Globus pallidus (tissue), 1 donor: ENCODE measurements at places on chromosomes 16 and 17.
A peak's percentile ranks its signal among the peaks of the same experiment; 100 is the strongest.

GRCh38 chr17:28078341-28079229, 36.1 kb downstream of the NLK start:
- no peak for DNase-seq

- no peak for DNase-seq
These were observed 13.8 kb downstream of the CTRL start for GRCh38 chr16:67917852-67918236.

GRCh38 chr16:81492965-81493754, 48.6 kb downstream of the CMIP start:
- DNase-seq: no peak

DNA sequence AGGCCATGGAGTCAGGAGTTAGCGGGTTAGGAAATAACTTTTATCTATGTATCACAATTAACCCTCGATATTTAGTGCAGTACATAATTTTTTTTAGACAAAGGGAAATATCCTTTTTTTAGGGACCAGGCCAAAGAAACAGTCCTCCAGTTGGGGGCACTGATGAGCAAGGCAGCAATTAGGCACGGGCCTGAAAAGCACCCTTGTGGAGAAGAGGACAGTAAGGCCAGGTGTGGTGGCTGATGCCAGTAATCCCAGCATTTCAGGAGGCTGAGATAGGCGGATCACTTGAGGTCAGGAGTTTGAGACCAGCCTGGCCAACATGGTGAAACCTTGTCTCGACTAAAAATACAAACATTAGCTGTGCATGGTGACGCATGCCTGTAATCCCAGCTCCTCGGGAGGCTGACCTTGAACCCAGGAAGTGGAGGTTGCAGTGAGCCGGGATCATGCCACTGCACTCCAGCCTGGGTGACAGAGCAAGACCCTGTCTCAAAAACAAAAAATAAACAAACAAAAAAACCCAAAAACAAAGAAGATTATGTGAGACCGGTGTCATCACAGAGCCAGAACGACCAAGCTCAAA, 158.3 kb upstream of the NOL11 start:
- DNase-seq: no peak

GRCh38 chr17:38703742-38704605, 1.1 kb upstream of the MLLT6 start:
- peak; percentile 28 for DNase-seq

DNA sequence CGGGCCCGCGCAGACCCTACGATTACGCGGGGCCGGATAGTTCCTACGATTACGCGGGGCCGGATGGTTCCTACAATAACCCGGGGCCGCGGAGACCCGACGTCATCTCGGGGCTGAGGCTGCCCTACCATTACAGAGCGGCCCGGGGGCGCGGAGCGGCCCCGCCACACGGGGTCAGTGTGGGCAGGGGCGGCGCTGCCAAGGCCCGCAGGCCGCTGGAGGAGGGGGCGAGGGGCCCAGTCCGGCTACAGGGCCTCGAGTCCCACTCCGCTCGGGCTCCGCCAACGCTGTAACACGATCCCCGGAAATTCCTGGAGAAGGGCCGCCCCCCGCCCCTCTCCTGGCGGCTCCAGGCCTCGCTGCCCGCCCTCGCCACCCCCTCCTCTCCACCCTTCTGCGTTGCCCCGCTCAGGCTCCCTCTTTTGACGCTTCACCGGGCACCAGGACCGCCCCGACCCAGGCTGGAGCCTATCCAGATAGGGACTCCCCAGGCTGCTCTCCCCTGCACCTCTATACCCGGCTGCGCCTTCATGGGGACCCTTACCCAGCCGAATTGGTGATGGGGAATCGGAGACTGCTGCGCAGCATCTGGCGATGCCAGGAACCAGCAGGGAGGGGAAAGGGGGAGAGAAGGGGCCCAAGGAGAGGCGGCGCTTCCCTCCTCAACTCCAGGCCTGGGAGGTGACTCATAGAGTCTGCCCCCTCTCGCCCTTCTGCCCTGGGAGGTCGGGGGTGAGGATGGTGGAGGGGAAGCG, at the start of gene RAB34:
RAB34 (minus strand) TSS at position 291 of the 755 bp plus-strand sequence. CDS start 602 bp downstream, outside the sequence.
- no peak for DNase-seq

DNA sequence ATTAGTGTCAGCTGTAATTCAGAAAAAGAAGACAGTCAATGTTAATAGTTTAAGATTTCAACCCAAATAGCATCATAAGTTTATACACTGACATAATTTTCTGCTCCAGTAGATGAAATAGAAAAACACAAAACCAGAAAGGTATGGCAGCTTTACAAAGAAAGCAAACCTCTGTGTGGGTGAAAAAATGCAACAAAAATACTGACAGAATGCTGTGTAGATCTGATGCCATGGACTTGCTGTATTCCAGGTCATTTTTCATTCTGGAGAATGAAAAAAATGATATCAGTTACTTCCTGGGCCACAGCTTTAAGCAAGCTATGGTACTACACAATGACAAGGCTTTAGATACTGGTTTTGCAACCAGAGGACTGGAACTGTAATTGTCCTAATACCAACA, 116.0 kb downstream of the MAP2K4 start:
- DNase-seq: no peak

DNA sequence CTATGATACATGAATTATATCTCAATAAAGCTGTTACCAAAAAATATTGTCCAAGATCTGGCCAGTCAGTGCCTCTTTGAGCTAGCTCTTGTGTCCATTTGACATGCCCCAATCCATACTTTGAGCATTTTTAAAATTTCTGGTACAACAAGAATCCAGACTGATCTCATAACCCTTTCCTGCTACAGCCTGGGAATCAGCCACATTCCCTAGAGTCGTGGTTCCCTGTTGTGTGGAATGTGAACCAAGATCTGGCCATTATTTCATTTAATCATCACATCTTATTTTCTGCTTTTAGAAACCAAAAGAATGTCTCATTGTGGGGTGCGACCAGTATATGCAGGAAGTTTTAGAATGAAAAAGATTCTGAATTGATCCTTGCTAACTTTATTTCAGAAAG, 34.3 kb upstream of the RPRML start:
- no peak for DNase-seq

DNA sequence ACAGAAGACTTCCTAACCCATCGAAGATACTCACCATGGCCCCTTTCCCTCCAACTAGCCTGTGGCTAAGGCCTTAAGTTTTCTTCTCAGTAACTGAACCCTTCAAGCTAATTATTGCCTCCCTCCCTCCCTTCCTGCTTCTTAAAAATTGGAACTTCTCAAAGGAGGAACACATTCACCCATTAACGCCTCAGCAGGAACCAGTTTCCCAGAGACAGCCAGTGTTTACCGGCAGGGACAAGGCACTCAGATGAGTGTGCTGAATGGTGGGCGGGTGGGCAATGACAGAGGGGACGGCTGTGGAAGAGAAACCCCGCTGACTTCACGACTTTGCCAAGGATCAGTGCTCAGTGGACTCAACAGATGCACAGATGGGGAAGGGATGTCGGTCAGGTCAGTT, 20.3 kb downstream of the PITPNA start:
- DNase-seq: no peak

GRCh38 chr17:64328859-64329531, 61.7 kb downstream of the PECAM1 start:
- DNase-seq: no peak

- DNase-seq: no peak
These were observed 40.8 kb downstream of the LDHD start for GRCh38 chr16:75075688-75076268.

- no peak for DNase-seq
These were observed 116.8 kb upstream of the CREBBP start for GRCh38 chr16:3997231-3997841.

- no peak for DNase-seq
These were observed 53.3 kb upstream of the NUDT7 start for GRCh38 chr16:77669057-77669456.

DNA sequence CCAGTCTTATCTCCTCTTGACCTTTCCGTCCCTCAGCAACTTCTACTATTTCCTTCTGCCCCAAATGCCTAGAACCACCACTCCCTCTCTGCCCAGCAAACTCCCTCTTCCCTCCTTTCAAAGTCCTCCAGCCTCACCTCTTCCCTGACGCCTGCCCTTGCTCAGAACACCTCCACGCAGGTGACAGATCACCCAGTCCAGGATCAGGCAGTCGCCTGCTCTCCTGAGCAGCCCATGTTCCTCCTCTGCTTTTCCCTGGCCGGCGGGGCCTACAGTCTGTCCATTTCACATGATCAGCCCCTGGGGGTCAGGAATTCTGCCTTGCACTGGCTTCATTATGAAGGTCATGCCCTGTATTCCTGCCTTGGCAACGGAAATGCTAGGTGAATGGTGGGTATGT, 422 bp downstream of the CD300LF start:
- DNase-seq: no peak

- DNase-seq: no peak
These were observed 724.2 kb upstream of the CDH8 start for GRCh38 chr16:62760398-62760797.

GRCh38 chr17:73628642-73629552, 15.3 kb downstream of the SDK2 start:
- DNase-seq: no peak

GRCh38 chr16:78976212-78976611, 624.3 kb downstream of the MAF start:
- no peak for DNase-seq

DNA sequence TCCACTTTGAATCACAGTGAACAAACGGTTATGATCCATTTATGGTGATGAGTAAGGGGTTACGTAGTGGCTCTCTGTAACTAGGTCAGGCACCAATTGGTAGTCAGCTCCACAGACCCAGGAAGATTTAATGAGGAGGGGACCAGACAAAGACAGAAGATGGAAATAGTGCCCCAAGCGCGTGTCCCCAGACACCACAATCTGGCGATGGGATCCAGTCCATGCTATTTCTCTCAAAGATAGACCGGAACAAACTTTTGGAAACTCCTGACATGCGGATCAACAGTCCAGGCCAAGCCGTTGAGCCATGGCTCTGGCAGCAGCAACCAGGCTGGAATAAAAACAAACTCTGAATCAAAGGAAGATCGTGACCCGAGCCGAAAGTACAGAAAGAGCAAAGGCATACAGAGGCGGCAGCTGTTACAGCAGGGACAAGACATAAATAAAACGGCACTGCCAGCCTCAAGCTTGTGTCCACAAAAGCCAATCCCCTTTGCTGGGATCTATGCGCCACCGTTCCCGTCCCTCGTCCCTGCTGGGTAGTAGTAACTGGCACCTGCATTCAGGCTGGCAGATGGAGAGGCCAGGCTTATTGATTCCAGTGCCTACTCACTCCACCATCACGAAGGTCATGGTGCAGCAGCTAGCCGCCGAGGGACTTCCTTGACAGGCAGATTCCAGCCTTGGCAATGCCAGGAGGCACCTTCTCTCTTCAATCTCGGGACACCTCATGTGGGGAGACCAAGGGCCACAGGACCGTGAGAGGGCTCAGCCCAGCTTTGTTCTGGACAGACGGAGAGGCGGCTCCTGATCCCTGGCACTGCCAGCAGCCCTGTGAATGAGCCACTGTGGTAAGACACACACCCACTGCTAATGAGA, 50.2 kb downstream of the CDH11 start:
- DNase-seq: peak; percentile 91

DNA sequence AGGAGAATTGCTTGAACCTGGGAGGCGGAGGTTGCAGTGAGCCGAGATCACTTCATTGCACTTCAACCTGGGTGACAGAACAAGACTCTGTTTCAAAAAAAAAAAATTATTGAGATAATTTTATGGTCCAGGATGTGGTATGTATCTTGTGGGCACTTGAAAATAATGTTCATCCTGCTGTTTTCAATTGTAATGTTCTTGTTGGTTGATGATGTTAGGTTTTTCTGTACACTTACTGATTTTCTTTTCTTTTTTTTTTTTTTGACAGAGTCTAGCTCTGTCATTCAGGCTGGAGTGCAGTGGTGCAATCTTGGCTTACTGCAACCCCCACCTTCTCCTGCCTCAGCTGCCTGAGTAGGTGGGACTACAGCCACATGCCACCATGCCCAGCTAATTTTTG, 29.7 kb downstream of the TBX21 start:
- DNase-seq: no peak

- no peak for DNase-seq
These were observed 48.0 kb upstream of the RBFOX3 start for GRCh38 chr17:79658811-79659207.

GRCh38 chr17:39529455-39529854, 68.2 kb downstream of the CDK12 start:
- no peak for DNase-seq

- DNase-seq: peak; percentile 12
These were observed 2.1 kb downstream of the SPAG9 start for GRCh38 chr17:51118330-51119195.

DNA sequence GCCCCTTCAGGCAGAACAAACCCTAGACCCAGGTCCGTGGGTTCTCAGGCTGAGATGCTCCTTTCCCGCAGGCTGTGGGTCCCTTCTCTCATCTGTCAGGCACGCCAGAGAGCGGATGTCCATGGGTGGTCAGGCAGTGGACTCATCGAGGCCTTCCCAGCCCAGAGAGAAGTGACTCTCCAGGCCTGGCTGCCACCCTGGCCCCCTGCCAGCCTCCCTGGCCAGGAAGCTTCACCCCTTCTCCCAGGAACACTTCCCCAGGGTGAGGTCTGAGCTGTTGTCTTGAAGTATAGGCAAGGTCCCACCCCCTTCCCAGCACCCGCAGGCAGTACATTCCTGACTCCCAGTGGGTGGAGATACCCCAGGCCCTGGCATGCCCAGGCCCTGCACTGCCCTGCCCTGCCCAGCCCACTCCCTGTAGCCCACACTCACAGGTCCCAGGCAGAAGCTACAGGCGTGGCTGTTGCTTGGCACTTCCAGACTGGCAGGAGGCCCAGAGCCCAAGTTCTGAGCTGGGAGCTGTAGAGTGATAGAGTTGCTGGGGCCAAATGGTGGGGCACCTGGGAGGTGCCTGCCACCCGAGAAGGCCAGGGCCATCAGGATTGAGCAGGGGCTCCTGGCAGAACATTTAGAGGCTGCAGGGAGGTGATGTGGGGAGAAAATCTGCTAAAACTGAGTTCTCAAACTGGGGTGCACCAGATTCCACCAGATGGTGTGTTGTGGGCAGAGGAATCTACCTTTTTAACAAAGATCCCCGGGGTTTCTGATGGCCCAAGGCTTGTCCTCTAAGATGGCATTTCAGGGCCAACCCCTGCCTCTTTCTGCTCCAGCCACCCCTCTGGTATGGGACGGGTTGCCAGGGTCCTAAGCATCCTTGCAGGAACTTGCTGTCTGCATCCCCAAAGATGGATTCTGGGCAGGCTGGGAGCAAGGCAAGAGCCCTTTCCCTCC, 6.7 kb downstream of the ITGA3 start:
- DNase-seq: no peak

GRCh38 chr16:85926370-85926769, 27.4 kb downstream of the IRF8 start:
- DNase-seq: no peak

DNA sequence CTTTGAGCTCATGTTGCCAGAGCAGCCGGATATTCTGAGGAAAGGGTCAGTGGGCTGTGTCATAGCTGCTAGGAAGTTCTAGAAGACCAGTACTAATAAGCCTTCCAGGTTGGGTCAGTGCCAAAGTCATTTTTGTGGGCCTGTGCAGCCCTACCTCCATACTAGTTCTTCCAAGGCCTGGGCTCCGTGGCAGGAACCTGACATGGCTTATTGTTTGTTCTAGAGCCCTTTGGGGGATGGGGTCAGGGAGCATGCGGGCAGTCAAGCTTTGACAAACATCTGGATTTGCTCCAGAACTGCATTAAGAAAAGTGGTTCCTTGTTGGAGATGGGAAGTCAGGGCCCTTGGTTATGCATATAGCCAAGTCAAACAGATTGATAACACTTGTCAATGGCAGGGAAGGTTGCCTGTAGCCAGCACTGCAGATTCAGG, 7.6 kb downstream of the ALKBH5 start:
- no peak for DNase-seq

- no peak for DNase-seq
These were observed 18.0 kb downstream of the N4BP1 start for GRCh38 chr16:48591976-48592375.

GRCh38 chr17:38867968-38868816, 1.7 kb upstream of the LASP1 start:
- DNase-seq: peak; percentile 43

GRCh38 chr17:2282297-2282873, 21.2 kb downstream of the SMG6 start:
- DNase-seq: peak; percentile 42
